ENCODE measurements at places on chromosomes 7 and 10. TPM values are rescaled to one million over a fixed set of nuclear protein-coding genes. Genes with fewer than 3 reads are reported as not detected.

SLC39A12 gene
- total RNA-seq: not detected

DNA sequence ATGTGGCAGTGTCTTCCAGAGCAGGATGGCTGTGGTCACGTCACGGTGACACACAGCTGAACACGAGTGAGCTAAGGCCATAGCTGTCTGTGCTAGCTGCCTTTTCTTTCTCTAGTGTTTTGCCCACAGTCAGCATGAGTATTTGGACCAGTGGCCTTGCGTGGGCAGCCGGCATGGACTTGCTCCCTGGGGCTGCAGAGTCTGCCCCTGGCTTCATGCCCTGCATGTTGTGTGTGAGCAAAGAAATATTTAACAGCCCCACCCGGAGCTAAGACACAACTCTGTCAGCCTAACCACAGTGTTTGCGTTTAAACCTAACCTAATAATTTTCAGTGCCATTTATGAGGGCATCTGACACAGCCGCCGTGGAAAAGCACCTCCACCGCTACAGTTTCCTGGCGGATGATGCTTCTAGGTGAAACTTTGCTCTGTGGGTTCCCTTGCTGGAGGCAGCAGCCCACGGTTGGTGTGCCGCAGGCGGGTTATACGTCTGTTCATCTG, 14.6 kb downstream of the CHST12 start:
- H3K4me3 ChIP-seq: no peak overlapping the region
- no peak overlapping the region for H3K27ac ChIP-seq
- no peak for DNase-seq
- H3K4me1 ChIP-seq: peaks cover 33% of the 10 kb centered on the region
- no peaks in the 10 kb centered on the region for H3K36me3 ChIP-seq

- DNase-seq: no peak
- no peak overlapping the region for H3K4me3 ChIP-seq
- H3K4me1 ChIP-seq: peaks cover 11% of the 10 kb centered on the region
- no peaks in the 10 kb centered on the region for H3K27me3 ChIP-seq
These were observed 69.7 kb downstream of the MRC1 start for GRCh38 chr10:17878896-17879295.

- DNase-seq: no peak
- H3K27ac ChIP-seq: no peak overlapping the region
- H3K36me3 ChIP-seq: no peaks in the 10 kb centered on the region
- H3K4me1 ChIP-seq: no peaks in the 10 kb centered on the region
- H3K27me3 ChIP-seq: no peaks in the 10 kb centered on the region
These were observed 101.7 kb downstream of the SDHAF3 start for GRCh38 chr7:97219237-97219636.

- DNase-seq: no peak
- H3K4me3 ChIP-seq: no peak overlapping the region
- H3K36me3 ChIP-seq: no peaks in the 10 kb centered on the region
- H3K4me1 ChIP-seq: no peaks in the 10 kb centered on the region
These were observed 426.4 kb upstream of the FZD8 start for GRCh38 chr10:36068542-36068941.

All from stomach (tissue), 19 donors.